ENCODE measurements at places on chromosomes 2 and 18. TPM values are rescaled to one million over a fixed set of nuclear protein-coding genes. Genes with fewer than 3 reads are reported as not detected.

DNA sequence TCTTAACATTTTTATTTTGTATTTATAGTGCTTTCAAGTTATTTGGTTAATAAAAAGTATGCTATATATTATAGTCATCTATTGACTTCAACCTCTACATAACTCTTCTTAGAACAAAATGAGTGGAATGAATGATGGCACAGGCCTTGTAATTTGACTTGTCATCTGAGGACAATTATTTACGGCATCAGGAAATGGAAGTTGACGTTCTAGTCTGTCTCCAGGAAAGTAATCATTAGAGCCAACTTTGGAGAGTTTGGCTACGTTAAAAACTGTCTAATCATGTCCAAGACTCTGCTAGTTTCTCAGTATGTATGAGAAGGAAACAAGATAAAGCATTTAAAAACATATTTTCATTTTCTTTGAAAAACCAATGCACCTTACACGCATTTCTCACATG is 353.6 kb downstream of the ARHGAP15 start:
- H3K4me3 ChIP-seq = no peak overlapping the region
- no peak overlapping the region for H3K27ac ChIP-seq
- no peak for DNase-seq
- H3K36me3 ChIP-seq = no peaks in the 10 kb centered on the region

DNA sequence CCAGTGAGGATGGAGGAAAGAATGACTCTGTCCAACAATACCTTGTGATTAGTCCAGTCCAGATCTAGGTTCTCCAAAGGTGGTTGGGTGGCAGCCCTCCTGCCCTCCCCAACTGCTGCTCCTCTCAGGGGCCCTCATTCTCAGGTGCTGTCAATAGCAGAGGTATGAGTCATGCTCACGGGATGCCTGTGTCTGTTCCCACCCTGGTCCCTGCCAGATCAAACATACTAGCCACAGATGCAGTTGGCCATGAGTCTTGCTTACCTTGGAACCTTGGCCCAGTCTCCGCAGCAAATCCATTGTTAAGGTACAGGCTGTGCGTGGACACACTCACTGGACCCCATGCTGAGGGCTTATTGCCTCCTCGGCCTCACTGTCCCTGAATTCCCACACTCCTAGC is 24.9 kb upstream of the RPIA start:
- H3K27me3 ChIP-seq = no peaks in the 10 kb centered on the region
- H3K4me3 ChIP-seq = no peak overlapping the region
- no peaks in the 10 kb centered on the region for H3K36me3 ChIP-seq
- H3K27ac ChIP-seq = no peak overlapping the region
- no peak for DNase-seq
- H3K4me1 ChIP-seq = no peaks in the 10 kb centered on the region

NEU2 gene
- not detected for total RNA-seq

DNA sequence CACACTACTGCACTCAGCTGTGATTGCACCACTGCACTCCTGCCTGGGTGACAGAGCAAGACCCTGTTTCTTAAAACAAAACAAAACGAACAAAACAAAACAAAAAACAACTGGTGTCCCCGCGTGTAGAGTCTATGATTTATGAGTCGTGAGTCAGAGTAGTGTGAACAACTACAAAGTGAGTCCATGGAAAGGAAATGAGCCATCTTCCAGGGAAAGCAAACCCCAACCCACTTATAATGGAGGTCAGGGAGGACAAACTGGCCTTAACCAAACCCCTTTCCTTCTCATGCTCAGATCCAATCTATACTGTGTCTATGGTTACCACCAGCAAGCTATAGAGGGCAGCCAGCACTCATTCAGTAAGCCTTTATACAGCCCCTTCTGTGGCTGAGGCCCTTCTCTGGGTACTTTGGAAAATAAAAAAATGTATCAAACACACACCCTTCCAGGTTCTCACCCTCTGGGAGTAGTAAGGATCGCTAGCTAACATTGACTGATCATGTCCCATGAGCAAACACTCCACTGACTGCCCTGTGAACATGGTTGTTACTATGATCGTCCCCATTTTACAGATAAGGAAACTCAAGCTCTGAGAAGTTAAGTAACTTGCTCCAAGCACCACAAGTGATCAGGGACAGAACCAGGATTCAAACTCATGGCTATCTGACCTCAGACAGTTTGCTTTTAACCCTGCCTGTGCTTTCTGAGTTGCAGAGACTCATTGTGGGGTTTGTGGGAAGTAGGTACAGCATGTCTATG is 24.7 kb upstream of the COLEC12 start:
- DNase-seq = no peak
- no peaks in the 10 kb centered on the region for H3K27me3 ChIP-seq
- H3K27ac ChIP-seq = no peak overlapping the region
- no peak overlapping the region for H3K4me3 ChIP-seq
- H3K4me1 ChIP-seq = no peaks in the 10 kb centered on the region

NXPH2 gene
- total RNA-seq = 6.9 TPM

COBLL1 gene
- 6.2 TPM for total RNA-seq

DNA sequence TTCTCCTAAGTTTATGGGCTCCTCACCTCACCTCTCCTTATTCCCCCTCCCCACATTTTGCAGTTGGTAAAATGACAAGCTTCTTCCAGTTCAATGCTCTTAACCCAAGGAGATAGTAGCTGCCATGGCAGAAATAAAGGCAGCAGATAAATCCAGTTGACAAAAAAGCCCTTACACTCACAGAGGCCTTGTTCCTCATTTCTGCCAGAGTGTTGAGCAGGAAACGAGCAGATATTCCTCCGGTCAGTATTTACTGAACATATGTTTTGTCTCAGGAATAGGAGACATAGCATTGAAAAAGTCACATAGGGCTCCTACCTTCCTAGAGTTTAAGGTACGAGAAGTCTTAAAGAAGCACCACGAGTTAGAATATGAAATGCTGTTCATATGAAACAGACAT is 493.7 kb upstream of the TNP1 start:
- no peaks in the 10 kb centered on the region for H3K27me3 ChIP-seq
- H3K4me1 ChIP-seq = no peaks in the 10 kb centered on the region
- DNase-seq = no peak
- no peaks in the 10 kb centered on the region for H3K36me3 ChIP-seq
- no peak overlapping the region for H3K27ac ChIP-seq

DNA sequence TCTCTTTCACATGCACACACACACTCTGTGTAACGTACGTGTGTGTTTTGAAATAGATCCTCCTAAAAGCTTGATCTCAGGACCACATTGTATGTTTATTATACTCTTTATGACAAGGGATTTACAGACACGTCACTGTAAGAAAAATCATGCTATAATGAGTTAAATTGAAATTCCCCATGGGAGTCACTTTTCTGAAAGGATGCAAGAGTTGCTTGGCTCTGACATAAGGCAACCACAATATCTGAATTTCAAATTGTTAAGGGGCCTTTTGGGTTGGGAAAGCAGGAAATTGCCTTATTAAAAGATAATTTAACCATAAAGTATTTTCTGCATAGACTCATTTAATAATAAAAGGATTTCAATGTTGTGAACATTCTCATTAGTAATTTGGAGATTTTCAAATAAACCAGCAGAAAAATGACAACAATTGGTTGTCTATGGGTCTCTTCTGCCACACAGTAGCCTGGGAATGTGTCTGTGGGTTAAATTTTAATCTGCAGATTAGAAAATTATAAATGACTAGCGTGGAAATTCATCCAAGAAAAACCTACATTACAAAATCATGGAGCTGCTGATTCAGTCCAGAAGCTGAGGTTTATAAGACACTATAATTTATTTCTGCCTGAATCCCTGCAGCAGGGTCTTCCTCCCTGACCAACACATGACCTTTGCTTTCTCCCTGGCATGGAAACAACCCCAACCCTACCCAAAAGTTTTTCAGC is 75.9 kb upstream of the PID1 start:
- H3K27me3 ChIP-seq = no peaks in the 10 kb centered on the region
- H3K36me3 ChIP-seq = no peaks in the 10 kb centered on the region
- no peak overlapping the region for H3K4me3 ChIP-seq
- DNase-seq = no peak

DNA sequence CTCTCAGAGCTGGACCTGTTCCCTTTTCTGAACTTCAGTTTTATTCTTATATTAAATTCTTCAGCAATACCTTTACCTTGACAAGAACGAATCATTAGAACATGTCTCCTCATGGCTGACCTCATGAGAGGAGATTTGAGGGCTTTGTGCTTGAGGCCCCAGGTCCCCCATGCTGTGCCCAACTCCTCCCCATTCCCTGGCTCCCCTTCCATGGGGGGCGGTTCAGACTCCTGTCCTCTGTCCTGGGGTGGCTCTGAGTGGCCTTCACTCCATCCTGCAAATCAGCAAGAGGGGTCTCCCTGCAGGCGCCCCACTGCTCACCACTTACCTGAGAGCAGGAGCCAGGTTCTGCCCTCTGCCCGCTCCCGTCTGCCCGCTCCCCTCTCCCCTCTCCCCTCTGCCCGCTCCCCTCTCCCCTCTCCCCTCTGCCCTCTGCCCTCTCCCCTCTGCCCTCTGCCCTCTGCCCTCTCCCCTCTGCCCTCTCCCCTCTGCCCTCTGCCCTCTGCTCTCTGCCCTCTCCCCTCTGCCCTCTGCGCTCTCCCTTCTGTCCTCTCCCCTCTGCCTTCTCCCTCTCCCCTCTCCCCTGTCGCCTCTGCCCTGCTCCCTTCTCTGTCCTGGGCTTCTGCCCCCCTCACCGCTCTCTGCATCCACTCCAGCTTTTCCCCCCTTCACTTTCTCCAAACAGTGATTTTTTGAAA is 98.7 kb upstream of the ALKAL2 start:
- H3K27ac ChIP-seq = no peak overlapping the region
- H3K4me1 ChIP-seq = no peaks in the 10 kb centered on the region
- H3K27me3 ChIP-seq = no peaks in the 10 kb centered on the region
- no peak for DNase-seq

All from H1 (cell line).